Vagina (tissue), 2 donors: ENCODE measurements at places on chromosomes 12 and 14. TPM values are rescaled to one million over a fixed set of nuclear protein-coding genes. Genes with fewer than 3 reads are reported as not detected.

GRCh38 chr12:30970559-30971197, 44.1 kb downstream of the TSPAN11 start:
- no peak for DNase-seq

SYT10 gene
- 2.2 TPM for total RNA-seq

- DNase-seq, result no peak
Observed at GRCh38 chr12:47590771-47591360, 115.0 kb downstream of the RPAP3 start.

TAS2R8 gene
- total RNA-seq, result 0.98 TPM

TGFB3 gene
- total RNA-seq, result 19.2 TPM

DNA sequence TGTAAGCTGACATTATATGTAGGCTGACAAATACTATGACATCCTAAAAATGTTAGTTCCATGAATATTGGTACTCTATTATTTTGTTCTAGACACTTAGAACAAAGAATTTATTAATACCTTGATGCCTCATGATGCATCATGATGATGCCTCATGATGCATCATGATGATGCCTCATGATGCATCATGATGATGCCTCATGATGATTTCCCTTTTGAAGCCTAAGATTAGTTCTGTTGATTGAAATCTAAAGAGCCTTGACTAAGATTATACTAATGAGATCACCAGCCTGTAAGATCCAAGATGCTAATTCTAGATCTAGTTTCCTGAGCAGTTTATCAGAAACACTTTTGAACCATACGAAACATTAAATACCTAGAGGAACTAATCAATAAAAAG, 4.6 kb upstream of the CEP128 start:
- DNase-seq, result no peak

SMCO2 gene
- total RNA-seq, result not detected

- DNase-seq, result no peak
Observed at GRCh38 chr14:32017587-32017986, 59.5 kb upstream of the ARHGAP5 start.

OTOGL gene
- under 0.01 TPM for total RNA-seq

DNA sequence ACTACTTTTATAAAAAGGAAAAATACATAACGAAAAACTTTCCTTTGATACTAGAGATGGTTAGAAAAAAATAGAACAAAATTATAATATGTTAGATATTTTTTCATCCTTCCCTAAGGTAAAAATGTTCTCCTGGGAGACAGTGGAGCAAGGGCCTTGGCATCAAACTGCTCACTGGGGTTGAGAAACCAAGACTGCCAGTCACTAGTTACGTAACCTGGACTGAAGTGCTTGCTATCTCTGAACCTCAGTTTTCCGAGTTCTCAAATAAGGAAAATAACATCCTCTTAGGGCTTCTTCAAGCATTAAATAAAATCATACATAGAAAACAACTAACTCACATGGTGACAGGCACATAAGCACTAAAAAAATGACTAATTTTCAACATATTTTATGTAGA, 48.2 kb upstream of the FRMD6 start:
- DNase-seq, result no peak

GRCh38 chr12:98416845-98417244, 98.5 kb upstream of the TMPO start:
- no peak for DNase-seq

DNA sequence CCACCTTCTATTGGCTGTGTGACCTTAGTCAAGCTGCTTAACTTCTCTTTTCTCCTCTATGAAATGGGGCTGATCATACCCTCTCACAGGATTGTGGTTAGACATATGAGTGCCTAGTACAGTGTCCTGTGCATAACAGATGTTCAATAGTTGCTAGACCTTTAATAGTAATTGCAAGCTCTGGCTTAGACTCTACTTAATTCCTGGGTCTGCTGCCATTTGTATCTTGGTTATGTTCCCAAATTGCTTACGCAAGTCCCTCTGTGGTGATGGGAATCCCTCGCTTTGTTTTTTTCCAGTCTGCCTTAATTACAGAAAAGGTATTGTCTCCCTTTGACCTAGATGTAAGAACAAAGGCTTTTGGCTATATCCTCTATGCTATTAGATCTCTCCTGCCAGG, 15.1 kb downstream of the SUDS3 start:
- DNase-seq, result no peak

ARMH4 gene
- total RNA-seq, result 5.2 TPM

LRTM2 gene
- not detected for total RNA-seq
